NCI-H510A treated with DMSO at 0.1 percent for 48 hours (cell line): ENCODE measurements at places on chromosomes 3 and 15.

GRCh38 chr3:43726521-43726920 is 35.8 kb downstream of the ABHD5 start:
- no peak for DNase-seq

- DNase-seq, result no peak
Measured at GRCh38 chr3:37904601-37905000, 42.9 kb downstream of the CTDSPL start.

GRCh38 chr3:187769771-187770170 is 24.5 kb upstream of the BCL6 start:
- no peak for DNase-seq

- DNase-seq, result no peak
Measured at GRCh38 chr3:28756056-28756455, 407.4 kb upstream of the AZI2 start.

- no peak for DNase-seq
Measured at GRCh38 chr15:93417631-93418030, 328.6 kb upstream of the RGMA start.

- no peak for DNase-seq
Measured at GRCh38 chr3:31892916-31893573, 88.0 kb downstream of the OSBPL10 start.

DNA sequence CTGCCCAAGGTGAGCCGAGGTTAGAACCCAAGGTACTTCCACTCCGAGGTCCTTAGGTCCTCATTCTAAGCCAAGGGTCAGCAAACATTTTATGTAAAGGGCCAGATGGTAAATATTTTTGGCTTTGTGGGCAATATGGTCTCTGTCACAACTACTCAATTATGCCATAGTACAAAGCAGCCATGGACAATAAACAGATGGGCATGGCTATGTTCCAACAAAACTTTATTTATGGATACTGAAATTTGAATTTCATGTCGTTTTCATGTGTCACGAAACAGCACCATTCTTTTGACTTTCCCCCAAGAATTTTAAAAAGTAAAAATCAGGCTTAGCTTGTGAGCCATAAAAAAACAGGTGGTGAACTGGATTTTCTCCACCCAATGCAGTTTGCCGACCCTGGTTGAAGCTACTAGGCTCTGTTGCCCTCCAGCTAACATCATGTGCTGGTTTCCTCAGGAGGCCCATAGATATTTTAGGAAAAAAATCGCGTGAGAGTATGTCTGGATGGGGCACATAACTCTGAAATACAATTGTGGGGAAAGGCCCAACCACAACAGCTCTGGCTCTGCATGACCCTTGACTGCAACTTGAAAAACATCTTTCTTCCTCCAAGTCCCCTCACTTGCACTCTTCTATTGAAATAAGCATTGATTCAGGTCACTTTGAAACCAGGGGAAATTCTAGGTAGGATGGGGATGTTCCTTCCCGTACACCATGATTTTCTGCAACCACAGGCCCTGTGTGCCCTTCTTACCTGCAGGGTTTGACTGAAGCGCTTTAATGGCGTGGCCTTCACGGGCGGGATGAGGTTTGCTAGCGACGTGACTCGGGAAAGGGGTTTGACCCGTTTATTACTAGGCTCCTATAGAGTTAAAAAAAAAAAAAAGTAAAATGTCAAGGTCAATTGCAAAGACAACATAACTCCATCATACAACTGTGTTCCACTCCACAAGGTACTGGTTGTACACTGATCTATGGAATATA is 28.5 kb downstream of the ARHGEF3 start:
- no peak for DNase-seq

DNA sequence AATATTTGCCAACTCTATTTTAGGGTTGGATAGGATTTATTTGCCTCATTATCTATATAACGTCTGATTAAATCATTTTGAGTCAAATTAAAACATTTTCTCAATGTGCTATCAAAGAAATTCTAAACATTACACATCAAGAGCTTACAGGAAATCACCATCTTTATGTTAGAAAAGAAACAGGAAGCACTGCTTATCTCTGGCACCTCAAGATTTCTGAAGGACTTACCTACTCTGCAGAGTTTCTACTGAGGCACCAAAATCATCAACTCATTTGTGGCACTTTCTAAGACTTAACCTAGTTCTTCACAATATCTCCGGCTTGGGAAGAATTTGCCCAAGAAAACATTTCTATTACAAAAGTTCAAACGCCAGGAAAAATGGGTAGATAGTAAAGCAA is 181.3 kb upstream of the EOMES start:
- no peak for DNase-seq
